A549 treated with ZK216348 at 1 μM for 4 hours (cell line): ENCODE measurements at places on chromosomes 7 and 10. TPM values are rescaled to one million over a fixed set of nuclear protein-coding genes. Genes with fewer than 3 reads are reported as not detected.

SFRP5 gene
- total RNA-seq = 1.5 to 2.4 TPM (median 1.9 TPM) in 5 replicates

GJC3 gene
- not detected in 5 replicates for total RNA-seq

CALCR gene
- not detected in 5 replicates for total RNA-seq

CHN2 gene
- 0.32 TPM in 1 of 5 replicates, not detected in the others for total RNA-seq
